Upper lobe of right lung (tissue), 1 donor: ENCODE measurements at places on chromosomes 2 and 18. TPM values are rescaled to one million over a fixed set of nuclear protein-coding genes. Genes with fewer than 3 reads are reported as not detected.

MC2R gene
- total RNA-seq, result not detected

PRSS56 gene
- not detected for total RNA-seq

LYG2 gene
- not detected for total RNA-seq

CXXC1 gene
- 75.9 TPM for total RNA-seq

WNT6 gene
- not detected for total RNA-seq

IL36B gene
- total RNA-seq, result not detected

HOXD9 gene
- total RNA-seq, result 1.6 TPM

OR6B2 gene
- total RNA-seq, result not detected

RASGRP3 gene
- 13.6 TPM for total RNA-seq

GRCh38 chr2:65999796-66000195 lies 435.1 kb upstream of the MEIS1 start:
- no peaks in the 10 kb centered on the region for H3K4me1 ChIP-seq
- H3K36me3 ChIP-seq, result no peaks in the 10 kb centered on the region
- no peak for DNase-seq
- H3K27me3 ChIP-seq, result no peaks in the 10 kb centered on the region

- H3K4me3 ChIP-seq, result peak overlapping the region; percentile 67
- peaks cover 31% of the 10 kb centered on the region for H3K4me1 ChIP-seq
- H3K27me3 ChIP-seq, result no peaks in the 10 kb centered on the region
- DNase-seq, result no peak
- H3K36me3 ChIP-seq, result peaks cover 30% of the 10 kb centered on the region
Measured at GRCh38 chr2:201185863-201186262, 2.9 kb downstream of the CASP10 start.

DNA sequence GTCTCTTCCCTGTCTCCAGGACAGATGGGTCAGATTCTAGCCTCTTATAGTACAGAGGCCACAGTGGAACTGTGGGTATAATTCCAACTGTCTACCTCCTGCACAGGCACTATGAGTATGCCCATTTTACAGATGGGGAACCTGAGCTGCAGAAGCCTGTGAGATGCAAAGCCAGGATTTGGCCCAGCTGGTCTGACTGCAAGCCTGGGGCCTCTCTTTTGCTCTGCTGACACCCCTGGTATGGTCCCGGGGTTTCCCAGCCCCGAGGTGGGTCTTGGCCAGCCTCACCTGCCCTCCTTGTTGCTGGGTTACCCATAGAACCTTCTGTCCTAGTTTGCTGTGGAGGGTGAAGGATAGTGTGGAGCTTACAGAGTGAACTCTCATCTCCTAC lies 9.8 kb downstream of the HS6ST1 start:
- H3K36me3 ChIP-seq, result no peaks in the 10 kb centered on the region
- no peaks in the 10 kb centered on the region for H3K27me3 ChIP-seq
- no peak overlapping the region for H3K4me3 ChIP-seq
- H3K27ac ChIP-seq, result no peak overlapping the region
- DNase-seq, result peak; percentile 30

DNA sequence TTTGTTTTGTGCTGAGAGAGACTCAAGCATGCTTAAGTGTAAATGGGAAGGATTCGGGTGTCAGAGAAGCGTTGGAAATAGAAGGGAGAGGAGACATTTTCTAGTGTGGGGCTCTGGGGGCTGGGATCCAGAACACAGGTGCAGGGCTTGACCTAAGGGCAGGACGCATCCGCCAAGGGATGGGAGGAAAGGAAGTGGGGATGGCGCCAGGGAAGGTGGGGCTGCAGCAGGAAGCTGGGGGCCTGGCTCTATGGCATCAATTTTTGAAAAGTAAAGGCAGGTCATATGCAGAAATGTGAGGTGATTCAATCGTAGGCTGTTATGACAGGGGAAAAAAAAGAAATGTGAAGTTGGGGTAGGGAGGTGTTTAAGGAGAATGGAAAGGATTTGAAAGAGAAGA lies 143.2 kb upstream of the SERTAD2 start:
- DNase-seq, result no peak
- peaks cover 25% of the 10 kb centered on the region for H3K4me1 ChIP-seq
- H3K27ac ChIP-seq, result no peak overlapping the region
- H3K4me3 ChIP-seq, result no peak overlapping the region
- no peaks in the 10 kb centered on the region for H3K27me3 ChIP-seq
- no peaks in the 10 kb centered on the region for H3K36me3 ChIP-seq

DNA sequence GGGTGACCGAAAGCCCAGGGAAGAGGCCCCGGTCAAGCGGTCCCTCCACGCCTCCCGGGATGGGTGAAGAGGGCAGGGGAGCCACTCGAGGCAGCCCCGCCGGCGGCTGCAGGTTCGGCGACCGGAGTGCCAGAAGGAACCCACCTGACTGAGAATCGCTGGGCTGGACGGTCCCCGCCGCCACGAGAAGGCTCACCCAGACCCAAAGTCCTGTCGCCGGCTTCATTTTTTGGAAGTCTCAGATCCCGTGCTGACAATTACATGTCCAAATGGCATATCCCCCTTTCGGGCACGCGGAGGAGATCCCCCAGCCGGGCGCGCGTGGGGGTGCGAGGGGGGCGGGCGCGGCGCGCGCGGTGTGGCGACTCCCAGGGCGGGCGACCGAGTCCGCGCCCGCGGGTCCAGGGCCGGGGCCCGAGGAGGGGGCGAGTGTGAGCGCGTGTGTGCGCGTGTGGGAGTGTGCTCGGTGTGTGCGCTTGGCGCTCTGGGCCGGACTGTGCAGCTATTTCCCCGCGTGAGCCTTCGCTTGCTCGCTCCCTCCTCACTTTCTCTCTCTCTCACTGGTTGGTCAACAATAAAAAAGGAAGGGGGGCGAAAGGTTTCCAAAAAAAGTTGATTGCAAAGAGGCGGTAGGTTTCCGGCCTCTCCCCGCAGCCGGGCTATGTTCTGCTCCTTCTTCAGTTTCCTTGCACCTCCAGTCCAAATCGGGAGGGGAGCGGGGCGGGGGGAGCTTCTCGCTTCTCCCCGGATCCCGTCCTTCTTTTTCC lies at the start of gene ERBB4:
TSS of gene ERBB4 (minus strand) at position 498 of the 767 bp plus-strand sequence. CDS start at position 226, 272 bp downstream.
- H3K4me3 ChIP-seq, result peak within 1 kb of the TSS; percentile 50
- H3K4me1 ChIP-seq, result peaks cover 10% of the 10 kb centered on the region
- H3K27me3 ChIP-seq, result peaks cover 53% of the 10 kb centered on the region
- no peaks in the 10 kb centered on the region for H3K36me3 ChIP-seq
- no peak within 1 kb of the TSS for H3K27ac ChIP-seq

GRCh38 chr2:38947241-38948239 lies 57.9 kb downstream of the ARHGEF33 start:
- no peaks in the 10 kb centered on the region for H3K4me1 ChIP-seq
- DNase-seq, result peak; percentile 72
- H3K27me3 ChIP-seq, result no peaks in the 10 kb centered on the region
- H3K36me3 ChIP-seq, result no peaks in the 10 kb centered on the region
- no peak overlapping the region for H3K27ac ChIP-seq

DNA sequence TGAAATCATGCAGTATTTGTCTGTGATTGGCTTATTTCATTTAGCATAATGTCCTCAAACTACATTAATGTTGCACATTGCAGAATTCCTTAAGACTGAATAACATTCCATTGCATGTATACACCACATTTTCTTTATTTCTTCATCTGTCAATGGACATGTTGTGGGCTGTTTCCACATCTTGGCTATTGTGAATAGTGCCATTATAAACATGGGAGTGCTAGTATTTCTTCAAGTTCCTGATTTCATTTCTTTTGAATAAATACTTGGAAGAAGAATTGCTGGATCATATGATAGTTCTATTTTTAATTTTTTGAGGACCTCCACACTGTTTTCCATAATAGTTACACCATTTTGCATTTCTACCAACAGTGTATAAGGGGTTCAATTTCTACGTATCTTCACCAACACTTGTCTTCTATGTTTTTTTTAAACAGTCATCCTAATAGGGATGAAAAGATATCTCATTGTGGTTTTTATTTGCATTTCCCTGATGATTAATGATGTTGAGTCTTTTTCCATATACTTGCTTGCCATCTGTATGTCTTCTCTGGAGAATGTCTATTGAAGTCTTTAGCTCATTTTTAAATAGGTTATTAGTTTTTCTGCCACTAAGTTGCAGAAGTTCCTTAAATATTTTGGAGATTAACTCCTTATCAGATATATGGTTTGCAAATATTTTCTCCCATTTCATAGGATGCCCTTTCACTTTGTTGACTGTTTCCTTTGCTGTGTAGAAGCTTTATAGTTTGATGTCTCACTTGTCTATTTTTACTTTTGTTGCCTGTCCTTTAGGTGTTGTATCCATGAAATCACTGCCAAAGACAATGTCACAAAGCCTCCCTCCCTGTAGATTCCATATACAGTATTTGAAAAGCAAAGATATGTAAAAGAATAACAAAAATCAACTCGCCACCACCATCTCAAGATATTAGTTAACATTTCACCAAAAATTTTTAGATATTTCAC lies 14.6 kb downstream of the FBXO11 start:
- peaks cover 69% of the 10 kb centered on the region for H3K4me1 ChIP-seq
- no peak overlapping the region for H3K4me3 ChIP-seq
- no peaks in the 10 kb centered on the region for H3K27me3 ChIP-seq
- DNase-seq, result no peak
- no peak overlapping the region for H3K27ac ChIP-seq
- no peaks in the 10 kb centered on the region for H3K36me3 ChIP-seq

DNA sequence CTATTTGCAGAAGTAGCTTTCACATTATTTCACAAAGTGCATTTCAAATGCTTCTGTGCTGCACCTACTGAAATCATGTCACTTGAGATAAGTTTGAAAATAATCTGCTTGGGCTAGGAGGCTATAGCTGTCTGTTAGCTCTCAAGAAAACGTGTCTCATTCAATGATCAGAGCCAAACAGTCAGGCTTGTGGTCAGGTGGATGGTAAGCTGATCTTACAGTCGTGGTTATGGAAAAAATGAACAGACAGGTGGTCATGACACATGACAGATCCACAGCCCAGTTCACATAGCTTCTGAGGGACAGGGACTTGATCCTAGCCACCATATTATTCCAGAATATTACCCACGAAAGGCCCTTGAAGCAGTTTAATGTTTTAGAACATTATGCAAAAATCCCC lies 26.5 kb upstream of the RFX8 start:
- H3K4me1 ChIP-seq, result no peaks in the 10 kb centered on the region
- no peaks in the 10 kb centered on the region for H3K36me3 ChIP-seq
- no peaks in the 10 kb centered on the region for H3K27me3 ChIP-seq
- no peak for DNase-seq
- no peak overlapping the region for H3K27ac ChIP-seq
- H3K4me3 ChIP-seq, result no peak overlapping the region

DNA sequence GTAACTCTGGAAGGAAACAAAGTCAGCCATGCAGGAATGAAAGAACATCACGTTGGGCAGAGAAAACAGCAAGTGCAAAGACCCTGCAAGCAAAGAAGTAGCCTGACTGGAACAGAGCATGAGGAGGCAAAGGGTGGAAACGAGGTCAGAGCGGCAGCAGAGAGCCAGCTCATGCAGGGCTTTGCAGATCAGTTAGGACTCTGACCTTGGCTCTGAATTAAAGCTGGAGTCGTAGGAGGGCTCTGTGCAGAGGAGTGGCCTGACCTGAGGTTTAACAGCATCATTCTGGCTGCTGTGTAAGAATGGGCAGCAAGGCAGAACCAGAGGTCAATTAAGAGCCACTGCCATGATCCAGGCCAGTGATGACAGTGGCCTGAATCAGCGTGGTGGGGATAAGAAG lies 220.7 kb downstream of the PRKCE start:
- no peaks in the 10 kb centered on the region for H3K4me1 ChIP-seq
- no peaks in the 10 kb centered on the region for H3K27me3 ChIP-seq
- no peaks in the 10 kb centered on the region for H3K36me3 ChIP-seq
- DNase-seq, result no peak
- no peak overlapping the region for H3K27ac ChIP-seq

GRCh38 chr2:157404363-157404762 lies 39.5 kb downstream of the CYTIP start:
- no peak for DNase-seq
- no peak overlapping the region for H3K27ac ChIP-seq
- H3K4me3 ChIP-seq, result no peak overlapping the region
- no peaks in the 10 kb centered on the region for H3K27me3 ChIP-seq
- no peaks in the 10 kb centered on the region for H3K36me3 ChIP-seq
- no peaks in the 10 kb centered on the region for H3K4me1 ChIP-seq

DNA sequence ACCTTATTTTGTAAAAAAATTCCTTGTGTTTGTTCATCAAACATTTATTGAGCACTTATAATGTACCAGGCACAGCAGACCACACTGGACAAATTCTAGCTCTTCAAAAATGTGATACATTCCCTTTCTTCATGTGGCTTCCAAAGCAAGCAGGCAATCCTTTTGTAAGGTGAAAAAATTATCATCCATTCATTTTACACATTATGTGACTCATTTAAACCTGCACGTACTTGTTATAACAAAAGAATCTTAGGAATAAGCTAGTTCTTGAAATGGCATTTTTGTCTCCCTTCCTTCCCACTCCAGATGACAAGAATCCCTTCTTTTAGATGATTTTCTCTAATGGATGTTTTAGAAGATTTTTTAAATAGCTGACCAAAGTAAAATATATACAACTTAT lies 104.6 kb downstream of the KLF7 start:
- H3K27ac ChIP-seq, result no peak overlapping the region
- H3K4me1 ChIP-seq, result no peaks in the 10 kb centered on the region
- no peaks in the 10 kb centered on the region for H3K36me3 ChIP-seq
- H3K27me3 ChIP-seq, result no peaks in the 10 kb centered on the region
- no peak for DNase-seq

DNA sequence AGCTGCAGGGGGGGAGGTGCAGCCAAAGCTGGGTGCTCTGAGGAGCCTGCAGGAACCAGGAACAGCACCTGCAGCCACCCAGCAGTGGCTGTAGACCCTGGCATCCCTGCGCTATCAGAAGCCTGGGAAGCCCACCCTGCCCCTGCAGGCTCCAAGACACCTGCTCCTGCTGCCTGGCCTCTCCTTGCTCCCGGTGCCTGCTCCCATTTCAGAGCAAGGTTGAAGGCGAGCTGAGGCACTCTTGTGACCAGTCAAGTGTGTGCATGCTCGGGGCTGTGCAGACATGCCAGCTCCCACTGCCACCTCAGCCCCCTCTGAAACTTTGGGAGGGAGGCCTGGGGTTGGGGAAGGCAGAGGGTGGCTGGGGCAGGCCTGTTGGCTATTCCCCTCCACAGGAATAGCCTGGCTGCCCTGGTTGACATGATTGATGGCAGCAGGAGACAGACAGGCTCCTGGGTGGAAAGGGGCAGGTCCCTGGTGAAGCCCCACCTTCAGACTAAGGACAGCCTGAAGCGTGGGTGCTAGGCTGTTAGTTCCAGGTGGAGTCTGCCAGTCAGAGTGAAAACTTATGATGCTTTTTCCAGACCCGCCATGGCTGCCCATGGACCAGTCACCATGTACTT lies 151.4 kb downstream of the MBD5 start:
- no peaks in the 10 kb centered on the region for H3K27me3 ChIP-seq
- no peak overlapping the region for H3K4me3 ChIP-seq
- no peaks in the 10 kb centered on the region for H3K4me1 ChIP-seq
- DNase-seq, result no peak
- no peaks in the 10 kb centered on the region for H3K36me3 ChIP-seq

DNA sequence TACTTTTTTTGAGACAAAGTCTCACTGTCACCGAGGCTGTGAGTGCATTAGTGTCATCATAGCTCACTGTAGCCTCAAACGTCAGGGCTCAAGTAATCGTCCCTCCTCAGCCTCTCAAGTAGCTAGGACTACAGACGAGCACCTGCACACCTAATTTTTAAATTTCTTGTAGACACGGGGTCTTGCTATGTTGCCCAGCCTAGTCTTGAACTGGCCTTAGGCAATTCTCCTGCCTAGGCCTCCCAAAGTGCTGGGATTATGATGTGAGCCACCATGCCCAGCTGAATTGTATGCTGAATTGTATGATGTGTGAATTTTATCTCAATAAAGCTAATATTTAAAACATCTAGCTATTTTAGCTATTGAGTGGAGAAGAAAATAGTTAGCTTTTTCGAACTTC lies 18.9 kb downstream of the CAB39 start:
- no peaks in the 10 kb centered on the region for H3K36me3 ChIP-seq
- H3K4me1 ChIP-seq, result peaks cover 39% of the 10 kb centered on the region
- no peak overlapping the region for H3K27ac ChIP-seq
- H3K4me3 ChIP-seq, result no peak overlapping the region
